Sciatic nerve (tissue), 2 donors: ENCODE measurements at places on chromosomes 1 and 21. TPM values are rescaled to one million over a fixed set of nuclear protein-coding genes. Genes with fewer than 3 reads are reported as not detected.
A peak's percentile ranks its signal among the peaks of the same experiment; 100 is the strongest.

DNA sequence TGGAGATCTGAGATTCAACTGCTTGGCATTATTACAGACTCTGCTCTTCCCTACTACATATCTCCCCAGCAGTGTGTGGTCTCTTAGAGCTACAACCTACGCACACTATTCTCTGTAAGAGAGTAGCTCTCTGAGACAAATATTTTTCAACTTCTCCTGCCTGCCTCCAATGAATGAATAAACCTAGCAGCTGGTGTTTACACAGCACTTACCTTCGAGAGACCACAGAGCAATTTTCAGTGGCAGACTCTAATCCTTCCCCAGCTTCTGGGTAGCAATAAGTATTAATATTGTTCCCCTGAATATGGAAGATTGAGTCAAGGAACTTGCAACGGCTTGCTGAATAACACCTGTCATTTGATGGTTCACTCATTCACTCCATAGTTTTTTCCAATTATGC is 350.9 kb upstream of the SPAG17 start:
- DNase-seq = no peak

- DNase-seq = no peak
Observed at GRCh38 chr1:108045460-108045859, 80.5 kb upstream of the VAV3 start.

- no peak for DNase-seq
Observed at GRCh38 chr1:225119307-225119706, 189.8 kb downstream of the DNAH14 start.

DNA sequence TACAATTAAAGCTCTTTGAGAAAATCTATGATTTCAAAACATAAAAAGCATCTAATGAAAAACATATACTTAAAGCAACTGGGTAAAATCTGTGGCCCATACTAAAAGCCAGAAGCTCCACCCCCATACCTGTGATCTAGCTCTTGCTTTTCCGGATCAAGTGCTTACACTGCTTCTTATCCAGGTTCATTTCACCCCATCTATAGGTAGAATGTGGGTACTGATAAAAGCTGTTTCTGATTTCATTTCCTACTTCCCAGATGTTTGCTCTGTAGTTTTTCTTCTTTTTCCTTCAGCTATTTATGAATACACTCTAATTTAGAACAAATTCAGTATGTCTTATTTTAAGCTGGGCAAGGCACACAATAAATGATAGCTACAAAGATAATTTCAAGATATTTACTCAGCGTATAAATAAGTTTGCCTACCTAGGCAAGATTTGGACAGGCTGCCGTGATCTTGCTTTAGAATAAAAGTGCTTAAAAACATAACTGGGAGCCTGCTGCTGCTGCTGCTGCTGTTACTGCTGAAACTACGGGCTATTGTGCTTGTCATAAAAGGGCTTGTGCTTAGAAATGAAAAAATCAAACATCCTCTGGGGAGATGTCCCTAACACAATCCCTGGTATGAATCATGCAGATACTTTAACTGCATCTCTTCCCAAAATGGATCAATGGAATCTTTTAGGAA is 2.1 kb downstream of the SIPA1L2 start:
- no peak for DNase-seq

DNA sequence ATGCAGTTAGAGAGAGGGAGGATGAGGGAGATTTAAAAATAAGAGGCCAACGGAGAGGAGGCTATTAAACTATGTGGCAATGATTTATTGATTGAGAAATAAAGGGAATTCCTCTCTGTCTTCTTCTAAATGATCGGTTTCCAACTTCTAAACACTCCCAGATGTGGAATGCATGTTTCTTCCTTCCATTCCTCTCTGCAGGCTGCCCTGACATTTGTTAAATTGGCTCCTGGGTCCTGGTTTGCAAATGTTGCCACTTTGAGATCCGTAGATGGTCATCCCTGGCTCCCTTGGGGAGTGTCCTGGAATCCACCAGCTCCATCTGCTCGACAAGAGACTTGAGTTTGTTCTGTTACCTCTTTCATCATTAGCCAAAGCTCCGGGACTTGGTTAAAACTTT is 10.3 kb upstream of the C1orf198 start:
- no peak for DNase-seq

GRCh38 chr1:31771891-31772668 is 7.9 kb upstream of the ADGRB2 start:
- no peak for DNase-seq

DNA sequence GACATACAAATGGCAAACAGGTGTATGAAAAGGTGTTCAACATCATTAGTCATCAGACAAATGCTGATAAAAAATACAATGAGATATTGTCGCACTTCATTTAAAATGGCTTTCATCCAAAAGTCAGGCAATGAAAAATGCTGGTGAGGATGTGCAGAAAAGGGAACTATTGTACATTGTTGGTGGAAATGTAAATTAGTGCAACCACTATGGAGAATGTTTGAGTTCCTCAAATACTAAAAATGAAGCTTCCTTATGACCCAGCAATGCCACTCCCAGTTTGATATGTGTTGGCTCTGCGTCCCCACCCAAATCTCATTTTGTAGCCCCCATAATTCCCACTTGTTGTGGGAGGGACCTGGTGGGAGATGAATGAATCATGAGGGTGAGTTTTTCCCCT is 309.7 kb upstream of the ZRANB2 start:
- DNase-seq = no peak

DNA sequence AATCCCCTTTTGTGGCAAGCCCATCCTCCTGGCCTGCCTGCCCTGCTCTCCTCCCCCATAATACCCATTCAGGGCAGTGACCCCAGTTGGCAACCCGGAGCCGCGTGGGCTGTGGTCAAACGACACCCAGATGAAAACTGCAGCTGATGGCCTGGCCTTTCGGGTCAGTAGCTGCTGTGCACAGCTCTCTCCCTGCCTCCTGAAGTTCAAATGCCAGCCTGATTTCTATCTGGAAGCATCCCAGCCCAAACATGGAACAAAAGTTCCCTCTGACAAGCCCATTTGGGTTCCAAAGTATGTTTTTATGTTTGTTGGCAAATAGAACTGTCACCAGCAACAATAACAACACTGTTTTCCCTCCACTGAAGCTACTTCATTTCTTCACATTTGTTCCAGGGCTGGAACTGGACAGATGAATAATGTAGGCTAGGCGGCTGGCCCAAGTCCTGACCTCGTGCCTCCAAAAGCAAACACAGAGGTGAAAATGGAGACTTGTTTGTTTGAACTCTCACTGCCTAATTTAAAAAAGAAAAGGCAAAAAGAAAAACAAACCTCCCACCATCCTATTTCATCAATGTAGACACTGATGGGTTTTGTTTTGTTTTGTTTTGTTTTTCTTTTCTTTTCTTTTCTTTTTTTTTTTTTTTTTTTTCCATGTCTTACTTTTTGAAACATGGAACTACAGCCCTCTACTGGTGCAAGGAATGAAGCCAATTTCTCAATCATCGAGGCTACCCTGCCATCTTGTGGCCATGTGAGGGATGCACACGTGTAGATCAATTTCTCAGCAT is 179.0 kb downstream of the ADSS2 start:
- peak; percentile 77 for DNase-seq

DNA sequence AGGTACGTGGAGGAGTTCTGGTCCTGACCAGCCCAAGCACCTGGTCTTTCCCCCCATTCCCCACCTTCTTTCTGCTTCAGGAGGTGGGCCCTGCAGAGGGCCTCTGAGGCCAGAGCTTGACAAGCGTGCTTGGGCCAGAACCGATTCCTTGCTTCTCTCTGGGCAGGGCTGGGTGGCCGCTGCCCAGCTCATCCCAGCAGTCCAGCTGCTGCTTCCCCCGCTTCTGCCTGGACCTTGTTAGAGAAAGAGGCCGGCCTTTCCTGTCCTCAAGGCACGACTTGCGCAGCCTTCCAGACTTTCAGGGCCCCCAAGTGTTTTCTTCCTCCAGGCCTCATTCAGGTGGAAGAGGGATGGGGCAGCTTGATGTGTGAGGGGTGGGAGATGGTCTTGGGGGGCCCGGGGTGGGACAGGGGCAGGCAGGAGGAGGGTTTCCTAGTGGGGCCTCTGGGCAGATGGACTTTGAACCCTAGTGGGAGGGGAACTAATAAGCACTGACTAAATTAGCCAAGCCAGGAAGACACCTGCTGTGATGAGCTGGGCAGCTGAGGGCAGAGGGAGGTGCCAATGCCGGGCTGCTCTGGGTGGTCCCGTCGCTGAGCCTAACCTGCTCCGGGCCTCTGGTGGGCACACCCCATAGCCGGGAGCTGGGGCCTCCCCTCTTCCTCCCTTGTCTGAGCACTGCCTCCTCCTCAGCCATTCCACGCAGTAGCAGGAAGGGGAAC is 36.5 kb downstream of the ARHGEF10L start:
- no peak for DNase-seq

DNA sequence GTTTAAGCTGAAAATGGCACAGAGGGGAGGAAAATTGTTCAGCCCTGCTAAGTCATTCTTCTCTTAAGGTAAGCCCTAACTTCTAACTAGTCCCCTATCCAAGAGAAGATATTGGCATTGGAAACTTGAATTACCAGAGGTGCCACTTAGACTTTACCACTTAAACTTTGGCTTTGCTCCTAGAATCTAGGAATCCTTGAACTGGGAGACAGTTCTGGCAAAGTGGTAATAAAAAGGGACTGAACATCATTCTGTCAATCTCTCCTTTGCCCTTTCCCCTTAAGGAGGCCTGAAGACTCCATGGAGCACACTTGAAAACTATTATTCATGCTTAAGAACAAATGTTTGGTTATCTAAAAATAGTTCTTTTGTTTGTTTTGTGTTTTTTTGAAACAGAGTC is 8.4 kb downstream of the ATP1A4 start:
- DNase-seq = no peak

Gene CD1E
- total RNA-seq = not detected

Gene HPCA
- total RNA-seq = 0.27 TPM

Gene CFHR1
- total RNA-seq = 1.3 TPM
